ENCODE measurements at places on chromosomes 7 and 10. TPM values are rescaled to one million over a fixed set of nuclear protein-coding genes. Genes with fewer than 3 reads are reported as not detected.

Gene EBF3
- 0.79 TPM for total RNA-seq

Gene SPDYE6
- total RNA-seq, result not detected

Gene KCNH2
- 0.66 TPM for total RNA-seq

DNA sequence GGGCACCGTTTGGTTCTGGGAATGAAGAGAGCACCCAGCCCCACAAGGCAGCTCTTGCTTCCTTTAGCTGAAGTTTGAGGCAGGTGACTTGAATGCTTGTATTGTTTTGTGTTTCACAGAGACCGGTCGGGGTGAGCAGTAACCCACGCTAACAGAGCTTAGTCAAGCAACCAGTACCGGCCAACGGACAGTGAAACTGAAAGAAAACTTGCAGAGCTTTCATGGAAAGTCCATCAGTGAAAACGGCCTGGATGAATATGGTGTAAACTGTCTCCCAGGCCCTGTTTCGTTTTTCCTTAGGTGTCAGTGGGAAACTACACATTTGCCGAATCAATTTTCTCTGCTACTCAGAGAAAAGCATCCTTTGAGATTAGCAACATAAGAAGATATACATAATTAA lies 101.1 kb downstream of the LYZL1 start:
- DNase-seq, result no peak

GRCh38 chr7:149317986-149318672 lies 56.1 kb downstream of the ZNF783 start:
- DNase-seq, result no peak

Measured in Caco-2 (cell line).